ENCODE measurements at places on chromosomes 11 and 22. TPM values are rescaled to one million over a fixed set of nuclear protein-coding genes. Genes with fewer than 3 reads are reported as not detected.

Gene TYR
- total RNA-seq = not detected

Gene GLYATL1
- total RNA-seq = 0.28 TPM

Gene MALAT1
- total RNA-seq = 11,810 TPM

DNA sequence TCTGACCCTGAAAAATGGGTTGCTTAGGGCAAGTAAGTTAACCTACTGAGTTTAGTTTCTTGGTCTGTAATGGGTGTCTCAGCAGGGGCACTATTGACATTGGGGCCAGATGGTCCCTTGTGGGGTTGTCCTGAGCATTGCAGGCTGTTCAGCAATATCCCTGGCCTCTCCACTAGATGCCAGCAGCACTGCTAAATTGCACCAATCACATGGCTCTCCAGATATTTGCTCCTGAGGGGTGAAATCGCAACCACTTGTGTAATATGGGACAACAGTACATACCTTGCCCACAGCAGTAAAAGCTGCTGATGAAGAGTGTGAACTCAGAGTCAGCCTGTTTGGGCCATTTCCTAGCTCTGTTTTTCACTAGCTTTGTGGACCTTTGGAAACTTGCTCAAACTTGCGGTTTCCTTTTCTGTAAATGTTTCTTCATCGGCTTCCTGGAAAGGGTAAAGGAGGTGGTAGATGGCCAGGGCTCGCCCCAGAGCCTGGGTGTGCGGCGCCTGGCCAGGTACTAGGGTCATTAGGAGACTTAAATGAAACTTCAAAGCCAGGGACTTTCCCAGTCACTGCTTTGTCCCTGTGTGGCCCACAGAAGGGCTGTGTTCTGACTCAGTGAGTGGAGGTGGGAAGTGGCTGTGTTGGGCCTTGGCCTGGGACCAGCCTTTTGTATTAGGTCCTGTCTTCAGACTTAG, 13.0 kb downstream of the NCF4 start:
- DNase-seq = no peak

DNA sequence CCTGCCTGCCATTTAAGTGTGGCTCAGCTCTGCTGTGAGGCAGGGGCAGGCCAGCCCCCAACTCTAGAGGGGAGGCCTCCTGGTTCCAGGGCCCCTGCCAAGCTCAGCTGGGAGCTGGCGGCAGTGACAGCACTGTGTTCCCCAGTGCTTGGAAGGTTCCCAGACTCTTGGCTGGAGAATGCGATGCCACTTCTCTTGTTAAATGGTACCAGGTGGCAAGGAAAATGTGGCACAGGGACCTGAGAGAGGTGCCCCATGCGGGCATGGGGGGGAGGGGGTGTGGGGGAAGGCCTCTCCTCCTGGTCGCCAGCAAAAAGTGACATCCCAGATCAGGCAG, 8.4 kb upstream of the TNFRSF13C start:
- no peak for DNase-seq

- no peak for DNase-seq
Measured at GRCh38 chr11:76230392-76230791, 24.1 kb upstream of the WNT11 start.

DNA sequence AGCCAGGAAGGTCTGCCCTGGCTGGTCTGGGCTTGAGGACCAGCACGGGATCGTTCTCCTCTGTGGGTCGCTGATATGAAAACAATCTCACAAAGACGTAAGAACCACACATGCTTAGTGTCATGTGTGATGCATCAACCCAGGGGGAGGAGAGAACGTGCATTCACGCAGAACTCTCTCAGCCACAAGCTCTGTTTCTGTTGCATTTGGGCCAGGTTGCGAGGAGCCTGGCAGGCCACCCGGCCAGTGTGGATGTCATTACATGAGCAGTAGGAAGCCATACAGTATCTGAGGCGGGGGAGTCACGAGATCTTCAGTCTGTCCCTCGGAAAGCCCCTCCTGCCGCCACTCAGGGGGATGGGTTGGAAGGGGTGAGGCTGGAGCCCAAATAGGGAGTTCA, 53.1 kb upstream of the KCNQ1OT1 start:
- DNase-seq = no peak

DNA sequence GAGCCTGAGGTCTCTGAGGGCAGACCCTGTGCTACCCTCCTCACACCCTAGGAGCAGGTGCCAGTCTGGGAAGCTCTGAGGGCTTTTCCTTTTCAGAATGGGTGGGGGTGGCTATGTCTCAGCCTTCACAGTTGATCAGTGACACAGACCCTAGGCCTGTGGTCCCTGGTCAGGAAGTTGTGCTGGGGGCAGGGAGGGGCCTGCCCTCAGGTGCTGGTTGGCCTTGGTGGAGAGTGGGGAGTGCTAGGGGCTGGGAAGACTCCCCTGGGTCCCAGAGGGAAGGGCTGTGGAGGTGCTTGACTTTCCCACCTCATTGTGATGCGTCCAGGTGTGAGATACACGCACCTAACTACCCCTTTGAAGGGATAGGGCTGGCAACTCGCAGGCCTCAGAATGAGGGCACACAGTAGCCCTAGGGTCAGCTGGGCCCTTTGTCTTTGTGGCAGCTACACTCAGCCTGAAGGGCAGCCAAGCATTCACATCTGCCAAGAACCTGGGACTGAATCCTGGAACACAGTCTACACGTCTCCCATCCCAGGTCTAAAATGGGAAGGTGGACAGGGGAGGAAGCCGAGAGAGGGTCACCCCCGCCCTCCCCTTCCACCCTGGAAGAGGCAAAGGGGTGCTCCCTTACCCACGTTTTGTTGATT, 31.2 kb upstream of the ATXN10 start:
- no peak for DNase-seq

DNA sequence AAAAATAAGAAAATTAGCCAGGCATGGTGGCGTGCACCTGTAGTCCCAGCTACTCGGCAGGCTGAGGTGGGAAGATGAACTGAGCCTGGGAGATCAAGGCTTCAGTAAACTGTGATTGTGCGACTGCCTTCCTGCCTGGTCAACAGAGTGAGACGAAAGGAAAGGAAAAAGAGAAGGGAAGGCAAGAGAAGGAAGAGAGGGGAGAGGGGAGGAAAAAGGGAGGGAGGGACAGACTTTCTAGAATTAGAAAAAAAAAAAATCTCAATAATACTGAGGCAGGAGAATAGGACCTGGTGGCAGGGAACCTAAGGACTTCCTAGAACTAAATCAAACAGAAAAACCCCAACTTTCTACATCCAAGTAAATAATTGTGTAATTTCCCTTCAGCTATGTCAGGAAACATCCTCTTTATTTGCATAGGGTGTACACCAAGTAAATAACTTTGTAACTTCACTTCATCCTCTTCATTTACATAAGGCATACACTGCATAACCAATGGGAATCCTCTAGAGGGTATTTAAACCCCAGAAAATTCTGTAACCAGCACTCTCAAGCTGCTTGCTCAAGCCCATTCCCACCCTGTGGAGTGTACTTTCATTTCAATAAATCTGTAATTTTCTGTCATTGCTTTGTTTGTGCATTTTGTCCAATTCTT, 8.7 kb downstream of the SBF2 start:
- DNase-seq = no peak

DNA sequence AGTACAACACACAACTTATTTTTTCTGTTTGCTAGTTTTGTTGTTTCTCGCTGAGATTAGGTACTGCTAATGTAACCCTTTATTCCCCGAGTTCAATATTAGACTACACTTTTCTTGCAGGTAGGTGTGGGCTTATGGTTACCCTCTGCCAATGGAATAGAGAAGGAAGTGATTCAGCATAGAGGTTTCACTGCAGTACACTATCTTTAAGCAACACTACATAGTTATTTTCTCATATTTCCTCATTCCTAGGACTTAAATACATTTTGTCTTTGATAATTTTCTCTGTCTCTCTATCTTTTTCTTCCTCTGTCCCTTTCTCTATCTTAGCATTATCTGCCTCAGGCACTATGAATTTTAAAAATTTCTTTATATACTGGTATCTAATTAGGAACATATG, 791.0 kb downstream of the FAM181B start:
- no peak for DNase-seq

DNA sequence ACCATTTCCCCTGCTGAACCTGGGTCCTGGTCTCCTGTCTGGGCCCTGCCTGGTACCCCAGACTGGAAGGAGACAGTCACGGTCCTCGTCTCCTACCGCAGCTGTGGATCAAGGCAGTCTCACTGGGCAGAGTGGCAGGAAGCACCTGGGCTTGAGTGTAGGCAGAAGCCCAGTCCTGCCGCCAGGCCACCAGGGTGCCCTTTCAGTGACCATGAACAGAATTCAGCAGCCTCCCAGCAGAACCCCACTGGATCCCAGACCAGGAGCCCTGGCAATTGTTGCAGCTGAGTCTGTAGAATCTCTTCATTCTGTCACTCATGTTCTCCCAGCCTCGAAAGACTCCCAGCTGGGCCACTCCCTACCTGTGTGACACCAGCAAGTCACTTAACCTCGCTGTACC, 25.5 kb upstream of the CREB3L1 start:
- no peak for DNase-seq
